Airway epithelial cell (primary cell): ENCODE measurements at places on chromosomes 16 and 17. TPM values are rescaled to one million over a fixed set of nuclear protein-coding genes. Genes with fewer than 3 reads are reported as not detected.

PLXDC1 gene
- 0.21 TPM in 1 of 2 replicates, not detected in the other for total RNA-seq

AIPL1 gene
- not detected in 2 replicates for total RNA-seq

CASKIN2 gene
- total RNA-seq, result 10.4 and 15.6 TPM in 2 replicates

SMIM22 gene
- total RNA-seq, result 1.0 and 5.2 TPM in 2 replicates

SEBOX gene
- not detected in 2 replicates for total RNA-seq

CBX2 gene
- total RNA-seq, result 3.9 and 5.8 TPM in 2 replicates

FAM171A2 gene
- total RNA-seq, result 4.2 and 5.6 TPM in 2 replicates

VAMP2 gene
- 3.3 and 5.9 TPM in 2 replicates for total RNA-seq

OR4D2 gene
- total RNA-seq, result not detected in 2 replicates

HS3ST6 gene
- 1.4 and 2.7 TPM in 2 replicates for total RNA-seq

KRTAP4-6 gene
- not detected in 2 replicates for total RNA-seq

CNGB1 gene
- total RNA-seq, result 0.65 and 1.2 TPM in 2 replicates

STAT5B gene
- 12.5 and 17.1 TPM in 2 replicates for total RNA-seq

PPP1R27 gene
- total RNA-seq, result not detected in 2 replicates

ZNF287 gene
- total RNA-seq, result 3.4 and 5.9 TPM in 2 replicates

HBA2 gene
- not detected in 2 replicates for total RNA-seq

GCGR gene
- not detected in 2 replicates for total RNA-seq

EPX gene
- total RNA-seq, result not detected in 2 replicates

CX3CL1 gene
- total RNA-seq, result 6.7 and 9.9 TPM in 2 replicates

GH1 gene
- total RNA-seq, result not detected in 2 replicates

NOL3 gene
- total RNA-seq, result 53.2 and 89.0 TPM in 2 replicates

EMC6 gene
- 17.0 and 33.9 TPM in 2 replicates for total RNA-seq

TMEM88 gene
- total RNA-seq, result 0.63 TPM in 1 of 2 replicates, not detected in the other

TMEM114 gene
- total RNA-seq, result not detected in 2 replicates

ASB16 gene
- total RNA-seq, result not detected in 2 replicates

PNMT gene
- total RNA-seq, result not detected in 2 replicates

PSME3 gene
- total RNA-seq, result 122 and 130 TPM in 2 replicates
